ENCODE measurements at places on chromosomes 11 and 22. TPM values are rescaled to one million over a fixed set of nuclear protein-coding genes. Genes with fewer than 3 reads are reported as not detected.
A peak's percentile ranks its signal among the peaks of the same experiment; 100 is the strongest.

Gene SEC14L2
- 1.2 TPM for total RNA-seq

Gene NEU3
- 9.9 TPM for total RNA-seq

- DNase-seq, result no peak
Observed at GRCh38 chr11:62120001-62120400, 3.8 kb upstream of the INCENP start.

DNA sequence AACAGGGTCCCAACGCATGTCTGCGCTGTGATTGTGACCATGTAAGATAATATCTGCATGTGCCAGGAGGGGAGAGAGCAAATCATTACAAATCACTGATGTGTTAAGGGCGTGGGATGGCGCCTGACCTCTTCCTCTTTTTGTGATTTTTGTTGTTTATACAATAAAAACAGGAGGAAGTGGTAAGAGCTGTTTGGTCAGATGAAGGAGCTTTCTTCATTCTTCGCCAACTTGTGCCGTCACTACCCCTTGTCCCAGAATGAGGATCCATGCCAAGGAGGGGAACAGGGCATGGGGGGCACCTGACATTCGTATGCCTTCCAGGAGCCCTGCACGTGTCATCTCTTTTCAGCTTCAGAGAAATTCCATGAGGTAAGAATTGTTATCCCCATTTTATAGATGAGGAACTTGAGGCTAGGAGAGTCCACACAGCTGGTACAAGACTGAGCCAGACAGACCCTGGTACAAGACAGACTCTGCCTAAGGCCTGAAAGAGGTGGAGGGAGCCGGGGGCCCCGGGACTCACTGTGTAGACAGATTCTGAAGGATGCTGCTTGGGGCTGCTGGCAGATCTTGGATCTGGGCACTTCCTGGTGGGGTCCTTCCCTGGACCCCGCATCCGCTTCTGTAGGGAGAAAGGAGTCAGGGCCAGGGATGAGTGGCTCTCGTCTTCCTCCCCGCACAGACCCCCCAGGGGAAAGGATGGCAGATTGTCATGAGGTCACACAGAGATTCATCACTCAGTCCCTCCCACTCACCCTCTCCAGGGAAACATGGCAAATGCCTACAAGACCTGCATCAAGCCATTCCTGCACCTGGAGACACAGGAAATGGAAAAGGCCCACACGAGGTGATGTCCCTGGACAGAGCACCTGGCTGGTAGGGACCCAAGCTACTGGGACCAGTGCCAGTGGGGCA is 34.6 kb downstream of the NFAM1 start:
- peak; percentile 31 for DNase-seq

DNA sequence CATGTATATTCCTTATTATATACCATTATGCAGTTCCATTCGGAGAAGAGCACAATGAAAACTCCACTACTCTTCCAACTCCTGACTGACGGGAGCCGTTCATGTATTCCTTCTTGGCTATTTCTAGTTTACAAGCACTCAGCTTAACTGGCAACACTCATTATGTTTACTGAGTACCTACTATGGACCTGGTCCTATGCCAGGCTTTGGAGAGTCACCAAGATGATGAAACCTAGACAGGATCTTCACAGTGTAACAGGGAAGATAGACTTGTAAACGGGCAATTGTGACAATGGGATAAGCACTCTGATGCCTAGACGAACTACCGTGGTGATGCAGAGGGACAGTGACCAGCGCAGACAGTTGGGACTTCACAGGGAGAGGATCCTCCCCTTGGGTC is 22.3 kb upstream of the ST3GAL4 start:
- DNase-seq, result no peak

Measured in left ventricle myocardium inferior (tissue), 1 donor.